ENCODE measurements at places on chromosomes 4 and X. TPM values are rescaled to one million over a fixed set of nuclear protein-coding genes. Genes with fewer than 3 reads are reported as not detected.
A peak's percentile ranks its signal among the peaks of the same experiment; 100 is the strongest.

- DNase-seq, result peak; percentile 16
Measured at GRCh38 chr4:36187723-36188333, 56.5 kb downstream of the ARAP2 start.

DNA sequence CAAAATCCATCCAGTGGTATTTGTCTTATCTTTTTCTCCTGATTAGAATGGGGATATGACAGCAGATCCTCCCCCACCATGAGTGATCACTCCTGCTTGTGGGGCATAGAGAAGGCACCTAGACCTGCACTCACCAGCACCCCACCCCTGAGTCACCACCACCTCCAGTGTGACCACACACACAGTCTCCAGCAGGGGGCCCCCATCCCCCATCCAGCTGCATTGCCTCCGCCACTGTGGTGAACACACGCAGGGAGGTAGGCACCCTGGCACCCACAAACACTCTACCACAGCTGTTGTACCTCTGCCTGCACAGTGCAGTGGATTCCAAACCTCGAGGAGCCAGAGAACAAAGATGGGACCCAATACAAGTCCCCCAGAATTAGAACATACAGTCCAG lies 9.0 kb upstream of the MAGEA8 start:
- no peak for DNase-seq

DNA sequence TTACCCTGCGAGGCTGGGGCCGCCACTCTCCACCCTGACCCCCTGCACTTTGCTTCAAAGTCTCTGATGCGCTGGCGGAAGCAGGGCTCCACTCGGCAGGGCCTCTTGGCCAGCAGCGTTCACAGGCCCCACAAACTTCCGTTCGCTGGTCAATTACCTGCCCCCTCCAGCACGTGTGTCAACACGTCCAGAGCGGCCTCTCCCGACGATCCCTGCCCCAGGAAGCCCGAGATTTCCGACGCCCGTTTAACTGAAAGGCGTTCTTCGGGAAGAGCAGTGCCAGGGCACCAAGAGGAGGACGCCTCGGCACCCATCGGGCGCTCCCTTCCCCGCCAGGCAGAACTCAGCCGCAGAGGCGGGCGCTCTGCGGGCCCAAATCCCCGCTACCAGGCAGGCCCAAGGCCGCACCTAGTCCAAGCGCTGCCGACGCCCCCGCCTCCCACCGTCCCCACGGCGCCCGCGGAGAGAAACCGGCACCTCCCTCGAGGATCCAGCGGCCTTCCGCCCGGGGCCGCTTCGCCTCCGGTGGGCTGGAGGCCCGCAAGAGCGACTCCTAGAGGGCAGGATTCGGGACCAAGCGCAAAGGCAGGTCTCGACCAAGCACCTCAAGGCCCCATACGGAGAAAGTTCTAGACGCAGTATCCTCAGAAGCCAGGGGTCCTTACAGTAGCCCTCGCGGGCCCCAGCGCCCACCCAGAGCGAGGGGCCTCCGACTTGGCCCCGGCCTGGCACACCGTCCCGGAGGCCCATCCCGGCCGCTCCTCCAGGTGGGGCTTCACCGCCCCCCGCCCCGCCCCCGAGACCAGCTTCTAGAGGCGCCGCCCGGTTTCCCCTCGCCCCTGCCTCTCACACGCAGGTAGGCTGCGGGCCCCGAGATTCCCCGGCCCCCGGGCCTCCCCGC lies 586 bp downstream of the BCAP31 start:
- DNase-seq, result no peak

DNA sequence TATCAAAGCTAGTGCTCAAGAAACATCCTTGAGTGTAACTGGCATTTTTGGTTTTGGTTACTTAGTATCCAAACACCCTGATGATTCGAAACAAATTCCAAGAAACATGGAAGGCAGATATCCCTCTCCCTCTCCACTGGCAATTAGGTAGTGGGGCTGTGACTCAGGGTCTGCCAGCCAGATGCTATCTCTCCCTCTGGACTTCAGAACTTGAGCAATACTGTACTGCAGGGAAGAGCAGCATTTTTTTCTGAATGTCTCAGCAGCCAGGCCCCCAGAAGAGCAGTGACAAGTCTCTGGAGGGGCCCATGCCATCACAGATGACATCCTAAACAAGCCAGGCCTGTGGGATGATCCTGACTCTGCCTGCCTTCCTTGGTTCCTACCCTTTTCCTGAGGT lies 37.3 kb upstream of the BCORL1 start:
- no peak for DNase-seq

DNA sequence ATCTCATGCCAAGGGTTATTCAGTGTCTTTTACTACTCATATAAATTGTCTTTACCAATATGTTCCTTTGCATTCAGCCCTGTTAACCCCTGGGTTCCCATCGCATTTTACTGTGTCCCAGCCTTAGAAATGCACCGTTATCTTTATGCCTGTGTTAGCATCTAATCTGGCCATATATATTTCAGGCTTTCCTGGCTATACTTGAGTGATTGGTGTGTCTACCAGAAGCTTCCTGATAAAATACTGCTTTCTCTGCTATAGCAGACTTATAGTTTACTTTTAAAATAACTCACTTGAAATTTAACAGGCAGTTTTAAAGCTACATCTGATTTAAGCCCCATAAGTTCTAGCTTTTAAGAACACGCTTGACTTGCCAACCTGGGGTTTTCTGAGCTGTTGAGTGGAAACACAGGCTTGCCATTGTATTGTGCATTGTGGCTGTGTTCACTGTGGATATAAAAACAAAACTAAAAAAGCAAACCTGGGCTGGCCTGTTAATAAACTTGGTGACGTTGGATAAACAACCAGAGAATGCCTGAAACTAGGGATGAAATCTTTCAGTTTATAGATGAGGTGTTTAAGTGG lies 185.3 kb upstream of the TAPT1 start:
- no peak for DNase-seq

DNA sequence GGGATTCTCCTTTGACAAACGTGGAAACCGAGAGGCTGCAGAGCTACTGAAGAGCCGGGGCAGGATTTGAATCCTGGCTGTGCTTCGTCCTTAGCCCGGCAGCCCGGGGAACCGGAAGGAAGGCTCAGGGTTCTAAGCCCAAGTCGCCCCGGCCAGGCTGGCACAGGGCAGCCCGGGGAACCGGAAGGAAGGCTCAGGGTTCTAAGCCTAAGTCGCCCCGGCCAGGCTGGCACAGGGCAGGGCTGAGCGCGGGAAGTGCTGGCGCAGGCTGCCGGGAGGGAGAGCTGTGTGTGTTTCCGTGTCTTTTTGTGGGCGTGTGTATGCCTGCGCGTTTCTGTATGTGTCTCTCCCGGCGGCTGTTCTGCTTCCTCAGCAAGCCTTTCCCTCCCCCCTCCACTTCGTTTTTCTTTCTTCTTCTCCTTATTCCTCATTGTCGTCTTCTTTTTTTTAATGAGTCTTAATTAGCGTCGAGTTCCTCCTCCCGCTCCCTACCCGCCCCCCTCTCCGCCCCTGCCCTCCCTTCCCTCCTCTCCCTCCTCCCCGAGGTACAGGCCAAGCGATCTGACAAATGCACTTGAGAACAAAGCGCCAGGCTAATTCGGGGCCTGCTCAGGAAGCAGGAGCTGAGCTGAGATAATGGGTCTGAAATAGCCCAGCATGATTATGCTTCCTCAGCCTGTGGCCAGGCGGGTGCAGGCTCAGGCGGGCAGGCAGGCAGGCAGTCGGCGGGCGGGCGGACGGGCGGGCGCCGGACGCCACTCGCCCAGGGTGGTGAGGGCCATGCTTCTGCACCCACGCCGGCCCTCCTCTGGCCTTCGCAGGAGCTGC lies 65.9 kb downstream of the EFNB1 start:
- DNase-seq, result peak; percentile 53

RAB39B gene
- polyA plus RNA-seq, result 0.68 TPM

KIT gene
- 14.4 TPM for polyA plus RNA-seq

MAGEE2 gene
- not detected for polyA plus RNA-seq

KLKB1 gene
- 0.16 TPM for polyA plus RNA-seq
